ENCODE measurements at places on chromosomes 13 and 19. TPM values are rescaled to one million over a fixed set of nuclear protein-coding genes. Genes with fewer than 3 reads are reported as not detected.

GRCh38 chr13:27329210-27329609 lies 58.6 kb downstream of the RASL11A start:
- DNase-seq: no peak

- no peak for DNase-seq
Measured at GRCh38 chr13:61276401-61276800, 139.2 kb downstream of the PCDH20 start.

ADAMTSL5 gene
- total RNA-seq: 1.5 TPM

- no peak for DNase-seq
Measured at GRCh38 chr19:51803967-51804366, 9.0 kb downstream of the FPR3 start.

LILRB1 gene
- total RNA-seq: not detected

OVOL3 gene
- total RNA-seq: not detected

C19orf85 gene
- 2.1 TPM for total RNA-seq

DNA sequence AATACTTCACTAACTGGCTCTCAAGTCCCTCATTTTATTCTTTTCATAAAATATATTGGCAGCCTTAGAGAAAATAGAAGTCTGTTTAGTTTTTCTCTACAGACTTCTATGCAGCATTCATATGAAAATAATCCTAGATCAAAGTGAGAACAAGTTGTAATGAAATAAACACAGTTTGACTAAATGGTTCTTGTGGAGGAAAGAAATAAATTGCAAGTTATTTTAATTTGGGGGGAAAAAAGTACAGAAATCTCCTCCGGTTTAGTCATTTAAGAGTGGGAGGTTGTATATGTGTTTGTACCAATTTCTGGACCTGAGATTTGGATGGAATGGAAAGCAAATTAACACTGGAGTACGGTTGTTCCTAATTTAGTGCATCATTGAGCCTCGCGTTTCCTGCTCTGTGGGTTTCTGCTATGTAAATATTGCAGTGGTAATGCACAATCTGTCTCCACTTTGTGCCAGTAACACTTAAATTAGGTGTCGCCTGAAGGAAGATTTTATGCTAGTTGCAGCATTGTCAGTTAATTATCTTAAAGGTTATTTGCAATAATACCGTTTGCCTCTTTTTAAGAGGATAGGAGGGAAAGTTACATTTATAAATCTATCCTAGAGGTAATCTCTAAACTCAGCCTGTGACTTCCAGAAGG lies 100.2 kb downstream of the ZIC5 start:
- no peak for DNase-seq

DNA sequence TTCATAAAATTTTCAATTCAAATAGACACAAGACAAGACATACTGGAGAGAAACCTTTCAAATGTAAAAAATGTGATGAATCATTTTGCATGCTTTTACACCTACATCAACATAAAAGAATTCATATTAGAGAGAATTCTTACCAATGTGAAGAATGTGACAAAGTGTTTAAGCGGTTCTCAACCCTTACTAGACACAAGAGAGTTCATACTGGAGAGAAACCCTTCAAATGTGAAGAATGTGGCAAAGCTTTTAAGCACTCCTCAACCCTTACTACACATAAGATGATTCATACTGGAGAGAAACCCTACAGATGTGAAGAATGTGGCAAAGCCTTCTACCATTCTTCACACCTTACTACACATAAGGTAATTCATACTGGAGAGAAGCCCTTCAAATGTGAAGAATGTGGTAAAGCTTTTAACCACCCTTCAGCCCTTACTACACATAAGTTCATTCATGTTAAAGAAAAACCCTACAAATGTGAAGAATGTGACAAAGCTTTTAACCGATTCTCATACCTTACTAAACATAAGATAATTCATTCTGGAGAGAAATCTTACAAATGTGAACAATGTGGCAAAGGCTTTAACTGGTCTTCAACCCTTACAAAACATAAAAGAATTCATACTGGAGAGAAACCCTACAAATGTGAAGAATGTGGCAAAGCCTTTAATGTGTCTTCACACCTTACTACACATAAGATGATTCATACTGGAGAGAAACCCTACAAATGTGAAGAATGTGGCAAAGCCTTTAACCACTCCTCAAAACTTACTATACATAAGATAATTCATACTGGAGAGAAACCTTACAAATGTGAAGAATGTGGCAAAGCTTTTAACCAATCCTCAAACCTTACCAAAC lies 24.6 kb upstream of the ZNF431 start:
- DNase-seq: no peak

- no peak for DNase-seq
Measured at GRCh38 chr19:19181488-19181998, 10.4 kb downstream of the BORCS8 start.

ZNF560 gene
- 5.8 TPM for total RNA-seq

DNA sequence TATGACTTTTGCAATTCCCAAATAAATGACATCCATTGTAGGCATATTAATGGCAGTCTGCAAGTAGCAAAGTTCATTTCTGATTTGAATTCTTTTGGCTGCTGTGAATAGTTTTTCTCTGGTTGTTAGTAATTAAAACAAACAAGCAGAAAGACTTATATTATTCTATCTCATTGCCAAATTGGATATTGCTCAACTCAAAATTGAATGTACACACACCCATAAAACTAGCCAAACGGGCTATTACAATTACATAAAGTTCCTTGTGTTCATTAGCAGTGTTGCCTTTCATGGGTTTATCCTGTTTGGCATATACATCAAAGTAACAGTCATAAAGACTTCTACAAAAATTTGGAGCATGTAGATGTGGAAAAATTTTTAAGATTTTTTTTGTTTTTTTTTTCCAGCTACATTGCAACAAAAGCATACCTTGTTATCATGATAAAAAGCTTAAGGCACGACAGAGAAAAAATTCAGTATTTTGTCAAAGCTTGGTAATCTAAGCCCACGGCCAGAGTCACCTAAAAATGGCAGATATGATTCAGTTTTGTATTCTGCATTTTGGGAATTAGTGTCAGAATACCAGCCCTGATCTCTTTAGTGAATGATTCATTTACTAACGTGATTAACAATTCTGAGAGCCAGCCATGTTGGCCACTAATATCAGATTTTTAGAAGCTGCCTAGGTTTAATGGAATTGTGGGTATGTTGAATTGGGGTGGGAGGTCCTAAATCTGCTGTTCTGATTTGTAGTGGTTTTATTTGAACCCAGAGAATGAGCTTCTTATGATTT lies 108.4 kb downstream of the KLF5 start:
- no peak for DNase-seq

- peak; percentile 29 for DNase-seq
Measured at GRCh38 chr13:101917833-101918661, 465.6 kb downstream of the ITGBL1 start.

DNA sequence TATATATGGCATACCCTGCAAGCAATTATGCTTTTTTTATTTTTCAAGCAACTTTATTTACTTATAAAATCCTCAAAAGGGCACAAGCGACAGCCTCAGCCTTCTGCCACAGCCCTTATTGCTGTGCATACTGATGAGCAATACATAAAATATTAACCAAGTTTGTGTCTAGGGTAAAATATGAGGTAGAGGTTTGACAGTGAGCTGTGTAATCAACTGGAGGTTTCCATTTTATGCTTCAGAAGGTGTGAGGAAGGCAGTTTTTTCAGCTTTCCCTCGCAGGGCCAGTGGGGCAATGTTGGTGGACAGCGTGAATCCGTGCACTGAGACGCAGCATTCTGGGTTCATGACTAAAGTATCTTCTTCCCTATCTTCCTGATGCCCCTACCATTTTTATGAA lies 310.4 kb downstream of the IRS2 start:
- DNase-seq: no peak

- DNase-seq: no peak
Measured at GRCh38 chr13:34155931-34156607, 338.1 kb downstream of the RFC3 start.

- no peak for DNase-seq
Measured at GRCh38 chr13:34256236-34256635, 438.3 kb downstream of the RFC3 start.

DNA sequence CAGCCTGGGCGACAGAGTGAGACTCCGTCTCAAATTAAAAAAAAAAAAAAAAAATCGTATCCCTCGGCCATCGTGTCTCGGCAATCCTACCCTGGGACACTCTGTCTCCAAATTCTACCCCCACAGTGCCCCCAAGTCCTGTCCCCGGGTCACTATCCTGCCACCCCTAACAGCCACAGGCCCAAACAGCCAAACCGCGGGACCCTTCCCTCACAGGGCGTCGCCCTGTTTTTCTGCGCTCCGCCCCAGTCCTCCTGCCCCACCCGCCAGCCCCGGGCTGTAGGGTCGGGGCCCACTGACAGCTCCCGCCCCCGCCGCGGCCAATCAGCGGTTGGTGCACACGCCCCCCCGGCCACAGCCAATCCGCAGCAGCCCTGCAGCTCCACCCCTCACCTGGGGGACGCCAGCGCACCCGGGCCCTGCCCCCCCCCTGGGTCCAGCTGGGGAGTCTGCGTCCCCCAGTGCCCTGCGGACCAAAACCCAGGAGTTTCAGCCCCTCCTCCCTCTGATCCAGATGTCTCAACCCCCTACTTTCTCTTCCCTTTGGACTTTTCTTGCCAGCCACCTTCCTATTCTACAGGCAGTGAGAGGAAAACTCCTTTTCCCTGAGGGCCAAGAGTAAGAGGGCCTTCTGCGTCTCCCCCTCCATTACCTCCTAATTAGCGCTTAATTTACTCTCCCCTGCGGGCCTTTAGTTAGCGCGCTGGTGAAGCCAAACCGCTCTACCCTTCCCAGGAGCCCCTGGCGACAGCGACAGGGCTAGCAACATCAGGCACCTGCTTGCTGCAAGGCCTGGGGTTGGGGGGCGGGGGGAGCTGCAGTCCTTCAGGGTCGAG lies 1.5 kb upstream of the BCAT2 start:
- peak; percentile 92 for DNase-seq

BEST2 gene
- 4.7 TPM for total RNA-seq

CEACAM4 gene
- total RNA-seq: not detected

GRCh38 chr19:47239610-47240296 lies 8.8 kb upstream of the BBC3 start:
- DNase-seq: peak; percentile 83

- DNase-seq: no peak
Measured at GRCh38 chr13:80469105-80469852, 128.4 kb upstream of the SPRY2 start.

- DNase-seq: no peak
Measured at GRCh38 chr13:44680746-44681355, 104.7 kb upstream of the TSC22D1 start.

GRCh38 chr19:12796146-12797071 lies 5.1 kb downstream of the JUNB start:
- DNase-seq: peak; percentile 86

SIGLEC8 gene
- total RNA-seq: not detected

- no peak for DNase-seq
Measured at GRCh38 chr13:49629947-49630346, 1.6 kb downstream of the ARL11 start.

CRTC1 gene
- total RNA-seq: 12.3 TPM

GRCh38 chr13:102593466-102593865 lies 3.3 kb upstream of the TPP2 start:
- no peak for DNase-seq

GRCh38 chr19:14795078-14795721 lies 16.8 kb upstream of the ADGRE2 start:
- no peak for DNase-seq

DNA sequence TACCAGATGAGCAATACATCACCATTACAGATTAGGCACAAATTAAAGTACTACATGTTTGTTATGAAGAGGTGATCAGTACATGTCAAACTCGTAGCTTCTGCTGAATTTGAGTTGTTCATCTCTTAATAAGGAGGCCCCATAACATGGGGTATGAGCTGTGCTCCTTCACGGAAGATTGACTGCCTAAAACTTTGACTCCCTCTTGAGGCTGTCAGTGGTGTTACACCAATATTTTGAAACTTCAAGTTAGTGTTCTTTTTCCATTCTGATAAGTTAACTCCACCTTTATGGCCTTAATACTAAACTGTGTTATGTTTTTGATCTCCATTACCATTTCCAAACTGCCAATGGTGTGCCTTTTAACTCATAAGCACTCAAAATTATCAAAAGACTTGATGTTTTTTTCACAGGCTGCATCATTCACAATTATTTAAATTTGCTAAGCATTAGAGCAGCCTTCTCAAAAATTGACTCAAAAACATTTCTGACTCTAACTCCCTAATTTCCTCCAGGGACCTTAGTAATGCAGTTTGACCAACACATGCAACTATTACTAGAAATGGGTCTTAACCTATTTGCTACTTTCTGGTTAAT lies 1591.5 kb downstream of the PCDH9 start:
- no peak for DNase-seq

GRCh38 chr13:112636401-112636975 lies 48.5 kb upstream of the TUBGCP3 start:
- no peak for DNase-seq

GRCh38 chr13:46314587-46314986 lies 72.5 kb downstream of the RUBCNL start:
- DNase-seq: no peak

GRCh38 chr13:33764716-33765115 lies 53.2 kb upstream of the RFC3 start:
- no peak for DNase-seq

DNA sequence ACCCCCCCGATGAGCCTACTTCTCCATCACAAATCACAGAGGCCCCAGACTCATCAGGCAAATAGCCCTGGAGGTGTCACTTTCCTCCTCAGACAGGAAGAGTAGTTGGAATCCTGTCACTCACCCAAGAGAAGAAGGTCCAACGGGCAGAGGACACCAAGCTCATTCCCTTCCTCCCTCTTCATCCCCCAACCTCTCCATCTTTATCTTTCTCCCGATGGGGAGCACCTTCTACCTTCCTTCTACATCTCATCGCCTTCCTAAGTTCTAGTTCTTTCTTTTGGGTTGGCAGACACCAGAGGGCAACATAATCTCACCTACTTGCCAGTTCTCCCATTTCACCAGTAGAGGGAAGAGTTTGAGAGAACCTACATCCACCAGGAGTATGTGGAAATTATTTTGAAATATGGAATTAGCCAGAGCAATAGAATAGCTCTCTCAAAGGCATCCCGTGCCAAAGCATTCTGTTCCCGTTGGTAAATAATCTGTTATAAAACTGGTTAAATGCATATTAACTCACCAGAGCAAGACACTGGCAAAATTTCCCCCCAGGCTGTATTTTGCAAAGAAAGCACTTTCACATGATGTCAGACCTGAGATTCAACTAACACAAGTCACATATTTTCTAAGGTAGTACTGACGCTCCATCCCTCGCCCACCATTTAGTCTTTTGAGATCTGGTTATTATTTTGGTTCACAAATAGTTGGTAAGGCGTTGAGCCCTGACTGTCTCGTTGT lies 55.0 kb downstream of the ZIC5 start:
- no peak for DNase-seq

Data from WTC11 (cell line).